ENCODE measurements at places on chromosomes 4 and X.

GRCh38 chr4:174244441-174244840, 39.0 kb downstream of the FBXO8 start:
- DNase-seq, result no peak

GRCh38 chr4:39043861-39044363, 11.7 kb upstream of the TMEM156 start:
- peak; percentile 66 for DNase-seq

DNA sequence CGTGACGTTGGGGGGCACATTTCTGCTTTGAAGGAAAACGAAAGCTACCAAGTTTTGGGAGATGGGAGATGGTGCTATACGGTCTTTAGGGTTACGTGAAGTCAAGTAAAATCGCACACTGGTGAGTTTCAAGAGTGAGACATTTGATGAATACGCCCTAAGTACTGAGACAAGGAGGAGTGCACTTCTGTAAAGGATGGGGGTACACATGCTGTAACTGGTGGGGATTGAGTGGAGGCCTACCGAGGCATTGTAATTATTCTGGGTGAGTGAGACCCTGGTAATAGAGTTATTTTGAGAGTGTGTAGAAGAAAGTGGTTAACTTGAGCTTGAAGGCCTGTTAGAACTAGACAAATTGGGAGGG, 536 bp downstream of the SH3BGRL start:
- DNase-seq, result peak; percentile 1

DNA sequence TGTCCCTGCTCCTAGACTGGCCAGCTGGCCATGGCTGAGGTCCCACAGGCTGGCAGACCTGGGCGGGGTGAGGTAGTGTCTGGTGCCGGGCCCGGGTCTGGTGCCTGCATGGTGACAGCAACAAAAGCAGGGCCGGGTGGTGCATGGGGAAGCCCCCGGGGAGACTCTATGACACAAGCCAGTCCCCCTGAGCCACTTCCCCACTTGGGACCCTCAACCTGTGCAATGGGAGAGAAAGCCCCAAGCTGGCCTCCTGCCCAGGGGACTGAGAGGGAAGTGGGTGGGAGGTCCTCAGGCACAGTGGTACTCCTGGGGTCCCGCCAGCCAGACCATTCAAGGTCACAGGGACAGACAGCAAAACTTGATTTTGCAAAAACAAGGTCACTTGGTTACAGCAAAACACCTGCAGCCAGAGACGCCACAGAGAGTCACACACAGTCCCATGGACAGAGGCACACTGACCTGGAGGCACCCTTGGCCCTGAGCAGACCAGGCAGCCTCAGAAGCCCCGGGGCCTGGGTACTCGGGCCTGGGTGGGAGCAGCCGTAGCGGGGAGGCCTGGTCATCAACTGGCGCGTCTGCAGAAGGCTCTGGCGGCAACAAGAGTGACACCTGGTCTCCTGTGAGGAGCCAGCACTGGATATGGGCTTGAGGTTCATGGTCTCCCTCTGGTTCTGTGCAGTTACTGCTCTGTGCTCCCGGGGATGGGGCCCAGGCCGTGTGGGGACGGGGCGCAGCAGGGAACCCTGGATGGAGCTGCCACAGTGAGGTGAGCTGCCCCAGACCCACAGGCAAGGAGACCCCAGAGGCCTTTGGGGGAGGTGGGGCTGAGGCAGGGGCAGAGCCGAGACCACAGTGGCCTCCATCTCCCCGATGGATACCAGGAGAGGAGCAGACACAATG, 60.6 kb downstream of the HTRA3 start:
- no peak for DNase-seq

GRCh38 chr4:533318-534100, 34.5 kb downstream of the PIGG start:
- no peak for DNase-seq

- no peak for DNase-seq
Observed at GRCh38 chr4:173076903-173077634, 91.5 kb upstream of the GALNT7 start.

- DNase-seq, result no peak
Observed at GRCh38 chrX:42246814-42247213, 323.5 kb upstream of the CASK start.

DNA sequence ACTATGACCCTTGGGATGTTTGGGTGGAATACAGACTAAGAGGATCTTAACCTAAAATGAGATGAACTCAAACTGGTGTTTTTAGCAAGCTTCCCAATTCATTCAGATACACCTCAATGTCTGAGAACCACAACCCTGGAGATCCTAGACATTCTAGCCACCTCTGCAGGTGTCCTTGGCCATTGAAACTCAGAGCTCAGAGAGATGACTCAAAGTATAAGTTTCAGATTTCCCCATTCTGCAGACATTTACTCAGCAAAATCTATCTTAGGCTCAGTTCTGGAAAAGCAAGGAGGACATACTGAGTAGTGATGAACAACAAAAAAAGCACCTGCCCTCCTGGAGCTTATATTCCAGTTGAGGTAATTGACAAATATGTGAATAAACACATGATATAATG, 47.8 kb downstream of the COMMD8 start:
- DNase-seq, result no peak

DNA sequence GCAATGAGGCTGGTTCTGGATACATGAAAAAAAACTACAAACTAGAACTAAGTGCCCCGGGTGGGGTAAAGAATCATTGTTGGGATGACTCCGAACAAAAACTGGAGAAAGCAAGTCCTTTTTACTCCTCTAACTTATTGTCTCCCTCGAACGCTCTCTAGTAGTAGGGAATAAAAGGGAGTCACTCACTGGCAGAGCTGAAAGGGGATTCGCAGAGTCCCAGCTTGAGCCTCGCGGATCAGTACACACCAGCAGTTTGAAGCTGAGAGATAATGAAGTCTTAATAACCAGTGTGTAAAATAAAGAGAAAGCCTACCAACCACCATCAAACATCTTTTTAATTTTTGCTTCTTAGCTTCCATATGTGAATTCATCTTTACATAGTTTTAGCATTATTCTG, 521.9 kb upstream of the ARX start:
- DNase-seq, result no peak

DNA sequence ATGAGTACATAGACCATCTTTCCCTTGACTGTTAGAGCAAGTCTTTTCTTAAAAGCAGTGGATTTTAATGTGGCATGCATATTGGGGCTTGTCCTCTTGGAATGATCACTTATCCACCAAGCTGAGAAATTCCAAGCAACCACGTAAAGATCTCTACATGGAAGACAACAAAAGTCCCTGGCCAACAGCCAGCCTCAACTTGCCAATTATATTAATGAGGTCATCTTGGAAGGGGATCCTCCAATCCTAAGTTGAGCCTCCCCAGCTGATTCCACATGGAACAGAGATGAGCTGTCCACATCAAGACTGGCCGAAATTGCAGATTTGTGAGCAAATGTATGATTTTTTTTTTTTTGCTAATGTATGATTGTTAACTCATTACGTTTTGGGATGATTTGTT, 20.6 kb upstream of the FTHL17 start:
- no peak for DNase-seq
